ENCODE measurements at places on chromosomes 3 and 15.

DNA sequence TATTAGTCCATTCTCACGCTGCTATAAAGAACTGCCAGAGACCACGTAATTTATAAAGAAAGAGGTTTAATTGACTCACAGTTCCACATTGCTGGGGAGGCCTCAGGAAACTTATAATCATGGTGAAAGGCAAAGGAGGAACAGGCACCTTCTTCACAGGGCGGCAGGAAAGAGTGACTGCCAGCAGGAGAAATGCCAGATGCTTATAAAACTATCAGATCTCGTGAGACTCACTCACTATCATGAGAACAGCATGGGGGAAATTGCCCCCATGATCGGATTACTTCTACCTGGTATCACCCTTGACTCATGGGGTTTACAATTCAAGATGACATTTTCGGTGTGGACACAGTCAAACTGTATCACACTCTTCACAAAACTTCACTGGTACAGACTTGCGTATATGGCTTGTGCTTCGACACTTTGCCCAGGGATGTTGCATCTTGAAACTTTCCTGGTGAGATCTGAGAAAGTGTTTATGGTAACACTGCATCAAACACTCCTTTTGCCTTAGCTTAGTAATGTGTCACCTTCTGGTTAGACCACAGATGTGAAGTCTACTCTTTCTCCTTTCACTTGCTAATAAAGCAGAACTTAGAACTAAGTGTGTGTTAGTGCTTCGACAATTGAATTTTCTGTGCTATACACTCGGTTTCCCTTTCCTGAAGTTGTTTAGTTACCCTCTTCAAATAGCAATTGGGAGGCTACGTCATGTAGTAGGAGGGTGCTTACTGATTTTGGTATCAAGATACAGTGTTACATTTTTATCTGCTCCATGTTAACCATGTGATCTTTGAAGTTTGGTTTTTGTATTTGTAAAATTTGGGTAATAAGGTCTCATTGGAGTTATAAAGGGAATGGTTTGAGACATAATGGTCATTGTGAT is 185.7 kb downstream of the LPP start:
- DNase-seq = no peak

DNA sequence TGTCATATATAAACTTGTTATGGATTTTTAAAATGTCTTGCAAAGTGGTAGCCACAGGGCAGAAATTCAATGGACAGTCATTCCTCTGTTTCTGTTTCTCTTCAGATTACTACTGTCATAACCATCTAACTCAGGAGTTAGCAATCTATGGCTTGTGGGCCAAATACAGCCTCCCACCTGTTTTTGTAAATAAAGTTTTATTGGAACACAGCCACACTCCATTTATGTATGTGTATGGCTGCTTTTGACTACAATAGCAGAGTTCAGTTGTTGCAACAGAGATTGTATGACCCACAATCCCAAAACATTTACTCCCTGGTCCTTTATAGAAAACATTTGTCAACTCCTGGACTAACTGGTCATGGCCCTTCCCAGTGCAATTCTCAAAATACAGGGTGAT is 20.0 kb downstream of the SLC27A2 start:
- DNase-seq = no peak

- no peak for DNase-seq
Observed at GRCh38 chr3:7684182-7684715, 817.4 kb upstream of the LMCD1 start.

- no peak for DNase-seq
Observed at GRCh38 chr3:127755305-127755681, 67.0 kb downstream of the MGLL start.

DNA sequence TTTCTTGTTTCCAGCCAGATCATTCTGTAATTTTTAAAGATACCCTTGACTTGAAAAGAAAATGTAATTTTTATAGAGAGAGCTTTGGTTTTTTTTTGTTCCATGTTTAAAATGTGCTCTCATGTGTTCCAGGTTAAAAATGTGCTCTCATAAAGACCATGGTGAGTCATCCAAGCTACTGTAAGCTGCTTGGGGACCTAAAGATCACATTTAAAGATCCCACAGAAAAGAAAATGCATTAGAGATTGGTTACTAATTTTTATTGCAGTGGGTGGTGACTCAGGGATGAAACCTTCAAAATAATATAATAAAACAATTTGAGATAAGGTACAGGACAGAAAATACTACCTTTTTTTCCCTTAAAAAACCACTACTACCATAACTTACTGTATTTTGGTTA is 11.0 kb downstream of the TCF12 start:
- no peak for DNase-seq

DNA sequence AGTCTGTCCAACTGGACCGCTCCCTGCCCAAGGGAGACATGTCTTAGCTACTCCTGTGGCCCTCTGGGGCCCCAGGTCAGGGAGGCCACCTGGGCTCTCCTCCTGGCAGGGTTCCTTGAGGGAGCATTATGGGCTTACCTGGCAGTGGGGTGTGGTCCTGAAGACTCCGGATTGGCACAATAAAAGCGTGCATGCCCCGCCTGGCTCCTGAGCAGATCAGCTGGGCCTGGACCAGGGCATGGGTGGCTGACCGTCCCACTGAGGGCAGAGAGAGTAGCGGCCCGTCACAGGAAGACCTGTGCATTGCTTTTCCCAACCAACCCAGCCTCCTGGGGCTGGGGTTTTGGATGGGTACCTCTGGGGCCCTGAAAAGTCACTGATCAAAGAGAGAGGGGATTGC is 5.4 kb downstream of the ACOX2 start:
- no peak for DNase-seq

DNA sequence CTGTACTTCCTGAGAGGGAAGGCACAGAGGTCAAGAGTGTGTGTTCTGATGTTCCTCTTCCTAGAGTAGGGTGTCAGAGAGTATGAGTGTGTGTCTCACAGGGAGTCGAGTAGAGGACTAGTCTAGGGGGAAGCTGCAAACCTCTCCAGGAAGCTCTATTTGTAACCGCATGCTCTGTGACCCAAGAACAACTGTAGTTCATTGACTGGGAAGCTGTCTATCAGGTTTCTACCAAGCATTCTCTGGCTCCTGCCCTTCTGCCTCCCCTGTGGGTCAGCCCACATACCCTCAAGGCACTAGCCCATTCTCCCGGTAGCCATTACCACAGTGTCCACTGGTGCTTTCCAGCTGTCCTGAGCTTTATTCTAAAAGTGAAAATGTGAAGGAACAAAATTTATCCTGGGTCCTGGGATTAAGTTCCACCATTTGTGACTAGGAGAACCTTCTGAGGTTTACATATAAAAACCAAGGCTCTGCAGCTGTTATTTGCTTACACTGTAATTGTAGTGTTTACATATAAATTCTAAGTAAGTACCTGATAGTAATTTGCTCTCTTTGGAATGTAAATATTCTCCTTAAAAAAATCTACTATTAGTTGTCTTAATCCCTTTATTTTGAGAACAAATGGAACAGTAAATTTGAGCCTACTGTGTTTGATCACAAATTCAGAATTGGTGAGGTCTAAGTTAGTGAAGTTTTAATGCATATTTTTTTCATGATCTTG is 40.7 kb downstream of the MYRIP start:
- no peak for DNase-seq

DNA sequence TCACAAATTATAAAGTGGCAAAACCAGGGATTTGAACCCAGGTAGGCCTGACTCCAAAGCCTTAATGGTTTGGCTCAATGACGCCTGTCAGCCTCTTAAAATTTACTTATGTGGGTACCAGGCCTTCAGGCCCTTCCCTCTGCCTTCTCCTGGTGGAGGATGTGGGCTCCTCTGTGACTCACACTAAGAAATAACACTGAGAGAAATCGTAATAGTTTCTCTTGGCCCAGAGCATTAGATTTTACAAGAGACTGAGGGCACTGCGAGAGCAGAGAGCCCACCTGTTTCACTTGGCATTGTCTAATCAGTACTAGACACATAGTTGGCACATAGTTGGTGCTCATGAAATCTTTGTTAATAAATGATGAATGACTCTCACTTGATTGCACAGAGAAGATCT is 505.2 kb downstream of the SHQ1 start:
- DNase-seq = no peak

GRCh38 chr3:73056014-73056844 is 5.2 kb upstream of the EBLN2 start:
- DNase-seq = no peak

DNA sequence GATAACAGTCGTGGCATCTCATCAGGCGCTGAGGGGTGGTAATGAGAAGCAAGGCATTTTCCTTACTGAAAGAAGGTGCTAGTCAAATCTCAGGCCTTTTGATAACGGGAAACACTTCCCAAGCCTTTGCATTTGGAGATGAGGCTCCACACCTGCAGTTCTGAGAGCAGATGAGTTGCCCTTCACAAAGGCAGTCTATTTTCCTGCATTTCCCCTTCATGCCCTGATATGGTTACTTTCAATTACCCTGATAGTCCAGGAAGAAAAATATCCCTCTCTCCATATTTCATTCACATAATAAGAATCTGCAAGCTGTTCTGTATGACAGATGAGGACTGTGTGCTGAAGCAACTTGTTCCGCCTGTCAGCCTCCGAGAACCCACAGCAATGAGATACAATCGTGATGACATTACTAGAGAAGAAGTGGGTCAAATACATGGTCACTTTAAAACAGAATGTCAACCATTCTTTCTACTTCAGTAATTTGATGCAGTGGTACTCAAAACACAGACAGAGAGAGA is 25.0 kb downstream of the FHIT start:
- no peak for DNase-seq

- DNase-seq = no peak
Observed at GRCh38 chr3:151119188-151119587, 33.7 kb downstream of the MED12L start.

GRCh38 chr3:183015185-183015584 is 34.8 kb upstream of the DCUN1D1 start:
- DNase-seq = no peak

- DNase-seq = no peak
Observed at GRCh38 chr3:52502808-52503350, 7.7 kb downstream of the STAB1 start.

DNA sequence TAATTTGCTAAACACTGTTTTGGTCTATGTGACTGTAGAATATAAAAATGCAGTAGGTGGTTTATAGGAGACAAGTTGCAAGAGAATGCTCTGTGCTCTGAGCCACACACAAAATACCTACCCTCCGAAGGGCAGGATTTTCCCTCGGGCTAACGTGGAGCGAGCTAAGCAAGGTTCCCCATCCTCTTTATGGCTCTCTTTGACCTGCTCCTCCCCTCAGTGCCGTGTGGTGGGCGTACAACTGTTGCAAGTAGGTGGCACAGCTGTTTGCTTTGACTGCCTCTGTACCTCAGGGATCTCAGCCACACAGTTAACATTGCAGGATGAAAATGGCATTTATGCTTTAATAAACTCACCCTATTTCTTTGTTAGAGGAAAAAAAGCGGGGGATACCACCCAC is 339.1 kb downstream of the SATB1 start:
- DNase-seq = peak; percentile 48

DNA sequence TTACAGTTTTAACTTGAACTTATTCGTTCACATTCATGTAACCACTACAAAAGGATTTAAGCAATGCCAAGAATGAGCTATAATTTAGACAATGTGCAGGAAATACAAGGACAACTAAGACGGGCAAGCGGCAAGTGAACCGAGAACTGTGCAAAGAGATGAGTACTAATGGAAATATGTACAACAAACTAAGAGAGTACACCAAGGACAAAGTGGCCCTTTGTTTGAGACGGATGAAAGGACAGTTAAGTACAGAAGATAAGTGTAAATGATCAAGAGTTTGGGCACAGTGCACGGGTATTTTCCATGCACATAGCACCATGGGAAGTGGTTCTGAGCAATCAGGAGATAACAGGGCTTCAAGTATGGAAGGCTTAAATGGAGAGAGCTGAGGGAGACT is 281.7 kb downstream of the ROBO2 start:
- no peak for DNase-seq

- DNase-seq = no peak
Observed at GRCh38 chr3:13934813-13935212, 54.9 kb upstream of the WNT7A start.

- peak; percentile 93 for DNase-seq
Observed at GRCh38 chr15:31280046-31280830, 46.4 kb upstream of the KLF13 start.

DNA sequence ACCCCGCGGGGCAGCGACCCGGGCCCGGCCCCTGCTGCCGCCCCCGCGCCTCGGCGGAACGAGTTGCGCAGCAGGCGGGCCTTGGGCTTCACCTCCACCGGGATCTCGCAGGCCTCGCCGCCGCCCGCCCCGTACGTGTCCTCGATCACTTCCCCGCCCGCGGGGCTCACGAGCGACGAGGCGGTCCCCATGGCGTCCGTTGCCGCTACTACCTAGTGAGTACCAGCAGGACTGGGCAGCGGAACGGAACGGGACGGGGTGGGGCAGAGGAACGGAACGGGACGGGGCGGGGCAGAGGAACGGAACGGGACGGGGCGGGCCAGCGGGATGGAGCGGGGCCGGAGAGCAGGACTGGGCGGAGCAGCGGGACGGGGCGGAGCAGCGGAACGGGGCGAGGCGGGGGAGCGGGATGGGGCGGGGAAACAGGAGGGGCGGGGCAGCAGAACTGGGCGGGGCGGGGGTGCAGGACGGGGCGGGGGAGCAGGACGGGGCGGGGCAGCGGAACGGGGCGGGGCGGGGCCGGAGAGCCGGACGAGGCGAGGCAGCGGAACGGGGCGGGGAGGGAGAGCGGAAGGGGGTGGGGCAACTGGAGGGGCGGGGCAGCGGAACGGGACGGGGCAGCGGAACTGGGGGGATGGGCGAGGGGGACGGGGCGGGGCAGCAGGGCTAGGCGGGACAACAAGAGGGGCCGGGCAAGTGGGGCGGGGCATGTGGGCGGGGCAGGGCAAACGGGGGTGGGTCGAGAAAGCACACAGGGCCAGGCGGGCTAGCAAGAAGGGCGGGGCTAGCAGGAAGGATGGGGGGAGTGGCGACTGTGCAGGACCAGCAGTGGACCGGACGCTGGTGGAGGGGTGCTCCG is at the start of gene NPHP3:
Gene NPHP3, minus strand, starts transcription at position 245 of the 859 bp plus-strand sequence. Its CDS starts 54 bp downstream, at position 191.
- DNase-seq = peak; percentile 98

- DNase-seq = no peak
Observed at GRCh38 chr15:89797678-89798201, 16.9 kb downstream of the ANPEP start.

GRCh38 chr3:115961380-115961779 is 338.1 kb downstream of the GAP43 start:
- peak; percentile 20 for DNase-seq

DNA sequence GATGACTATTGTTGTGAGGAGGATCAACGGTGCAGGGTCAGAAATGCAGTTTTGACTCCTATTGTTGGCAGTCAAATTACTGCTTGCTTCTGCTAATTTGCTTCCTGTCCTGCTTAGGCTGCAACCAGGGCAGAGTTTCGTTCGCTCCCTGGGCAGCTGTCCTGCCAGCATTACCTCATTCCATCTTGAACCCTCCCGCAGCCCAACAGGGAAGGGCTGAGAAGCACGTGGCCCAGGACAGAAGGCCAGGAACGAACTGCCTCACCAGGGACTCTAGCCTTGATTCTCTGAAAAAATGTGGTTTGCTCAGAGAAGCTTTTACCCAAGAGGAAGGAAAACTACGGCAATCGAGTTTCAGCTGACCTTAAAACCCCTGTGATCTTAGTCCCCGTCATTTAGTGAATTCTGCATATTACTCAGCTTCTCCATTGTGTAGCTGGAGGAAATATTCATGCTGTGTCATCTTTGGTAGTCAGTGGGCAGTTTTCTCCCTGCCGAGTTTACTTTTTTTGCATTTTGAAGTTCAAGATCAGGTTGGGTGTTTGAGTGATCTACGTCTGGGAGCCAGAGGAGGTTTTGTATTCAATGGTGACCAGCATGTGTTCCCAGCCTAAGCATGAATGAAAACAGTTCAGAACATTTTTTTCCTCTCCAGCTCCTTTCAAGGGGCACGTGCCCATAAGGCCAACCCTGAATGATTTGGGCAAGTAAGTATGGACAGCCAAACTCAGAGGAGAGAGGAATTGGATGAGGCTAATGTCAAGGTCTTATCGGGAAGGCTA is 23.0 kb downstream of the TLNRD1 start:
- peak; percentile 68 for DNase-seq

GRCh38 chr3:100274361-100274760 is 13.6 kb downstream of the TBC1D23 start:
- DNase-seq = no peak
